ENCODE measurements at places on chromosomes 12 and 14.

DNA sequence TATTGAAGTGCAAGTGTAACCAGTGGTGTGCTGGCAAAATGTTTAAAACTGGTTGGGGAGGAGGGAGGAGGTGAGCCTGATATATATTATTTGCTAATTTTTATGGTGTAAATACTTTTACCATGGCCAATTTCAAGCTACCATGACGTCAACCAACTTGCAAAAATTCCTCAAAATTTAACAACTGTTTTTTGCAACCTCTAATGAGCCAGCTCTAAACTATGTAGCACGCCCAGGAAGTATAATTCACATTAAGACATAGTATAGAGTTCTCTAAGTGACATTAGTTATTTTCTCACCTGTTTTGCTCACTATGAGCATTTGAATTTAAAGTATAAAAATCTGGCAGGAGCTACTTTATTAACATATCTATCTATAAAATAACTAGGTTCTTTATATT, 41.4 kb downstream of the ATL1 start:
- DNase-seq = no peak

GRCh38 chr12:20525064-20525610, 156.8 kb downstream of the PDE3A start:
- DNase-seq = no peak

DNA sequence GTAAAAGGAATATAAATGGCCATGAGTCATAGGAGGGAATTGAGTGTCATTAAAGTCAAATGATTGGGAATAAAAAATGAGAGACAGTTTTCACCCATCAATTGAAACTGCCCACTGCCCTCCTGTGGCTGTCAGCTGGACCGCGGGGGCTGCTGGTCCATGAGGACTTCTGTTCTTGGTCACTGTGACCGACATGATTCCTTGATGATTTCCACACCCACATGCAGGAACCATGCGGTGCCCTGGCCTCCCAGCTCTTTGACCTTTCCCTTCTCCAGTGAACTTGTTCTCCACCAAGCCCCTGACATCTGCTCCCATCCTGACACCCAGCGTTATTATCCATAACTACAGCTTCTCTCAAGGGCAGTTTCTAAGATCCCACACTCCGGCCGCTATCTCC, 48.4 kb downstream of the C12orf75 start:
- no peak for DNase-seq

DNA sequence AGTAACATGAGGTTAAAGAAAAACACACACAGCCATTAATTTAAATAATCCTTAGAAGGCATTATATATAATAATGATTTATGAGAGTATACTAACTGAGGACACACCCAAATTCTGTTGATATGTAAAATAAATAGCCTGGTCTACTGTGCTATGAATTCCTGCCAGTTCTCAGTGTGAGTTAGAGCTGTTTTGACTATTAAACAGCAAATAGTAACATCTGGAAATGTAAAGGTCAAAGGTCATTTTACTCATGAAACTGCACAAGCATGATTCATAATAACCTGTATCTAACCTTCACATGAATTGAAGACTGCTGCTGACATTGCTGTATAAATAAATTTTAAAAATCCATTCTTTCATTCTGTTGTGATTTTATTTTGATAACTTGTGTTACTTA, 966.7 kb downstream of the SLC6A15 start:
- peak; percentile 6 for DNase-seq

DNA sequence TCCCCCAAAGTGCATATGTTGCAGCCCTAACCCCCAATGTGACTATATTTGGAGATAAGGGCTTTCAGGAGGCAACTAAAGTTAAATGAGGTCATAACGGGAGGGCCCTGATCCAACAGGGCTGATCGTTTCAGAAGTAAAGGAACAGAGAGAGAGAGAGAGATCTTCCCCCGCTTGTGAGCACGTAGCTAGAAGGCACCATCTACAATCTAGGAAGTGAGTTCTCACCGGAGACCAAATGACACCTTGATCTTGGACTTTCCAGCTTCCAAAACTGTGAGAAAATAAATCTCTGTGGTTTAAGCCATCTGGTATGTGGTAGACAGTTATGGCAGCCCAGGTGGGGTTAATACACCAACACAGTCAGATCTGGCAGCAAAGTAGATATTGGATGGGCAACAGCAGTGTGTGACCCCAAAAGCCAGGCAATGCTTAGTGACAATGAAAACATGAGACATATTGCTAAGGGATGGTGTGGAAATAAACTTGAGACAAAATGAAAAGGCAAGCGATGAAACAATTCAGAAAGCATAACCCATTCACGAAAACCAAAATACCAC, 147.2 kb upstream of the GSC start:
- no peak for DNase-seq

DNA sequence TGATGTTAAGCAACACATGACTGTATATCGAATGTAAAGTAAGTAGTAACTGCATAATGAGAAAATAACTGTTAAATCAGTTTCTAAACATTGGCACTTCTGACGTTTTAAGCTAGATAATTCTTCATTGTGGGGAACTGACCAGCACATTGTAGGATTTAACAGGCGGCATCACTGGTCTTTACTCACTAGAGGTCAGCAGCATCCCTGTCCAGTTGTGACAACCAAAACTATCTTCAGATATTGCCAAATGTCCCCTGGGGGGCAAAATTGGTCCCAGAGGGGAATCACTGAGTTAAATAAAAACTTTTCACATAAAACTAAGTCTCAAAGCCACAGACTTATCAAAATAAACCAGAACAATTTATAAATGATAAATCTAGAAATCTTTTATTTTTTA, 65.3 kb downstream of the BLTP3B start:
- DNase-seq = no peak

GRCh38 chr12:76177821-76178220, 93.3 kb upstream of the NAP1L1 start:
- no peak for DNase-seq

DNA sequence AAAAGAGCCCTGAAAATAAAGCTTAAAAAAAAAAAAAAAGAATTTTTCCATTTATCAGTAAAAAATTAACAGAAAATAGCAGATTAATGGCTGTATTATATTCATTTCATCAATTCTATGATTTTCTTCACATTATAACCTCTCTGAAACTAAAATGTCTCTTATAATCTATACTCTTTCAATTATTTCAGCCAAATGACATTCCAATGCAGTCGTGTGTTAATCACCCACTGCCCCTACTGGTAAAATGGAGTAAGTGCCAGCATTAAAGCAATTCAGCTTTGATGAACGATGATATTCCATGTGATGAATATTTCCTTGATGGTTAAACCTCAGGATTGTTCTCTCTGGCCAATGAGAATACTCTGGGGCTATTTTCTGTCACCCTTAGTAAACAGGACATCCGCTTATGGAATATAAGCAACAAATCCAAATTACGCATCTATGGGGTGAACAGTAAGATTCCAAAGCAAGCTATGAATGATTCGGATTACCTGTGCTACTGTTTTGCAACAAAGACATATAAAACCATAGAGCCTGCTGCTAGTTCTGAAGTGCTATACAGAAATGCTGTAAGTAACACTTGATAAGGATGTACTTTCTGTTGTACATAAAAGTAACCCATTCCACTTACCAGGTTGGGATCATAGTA, 20.3 kb upstream of the SYCP3 start:
- DNase-seq = no peak

DNA sequence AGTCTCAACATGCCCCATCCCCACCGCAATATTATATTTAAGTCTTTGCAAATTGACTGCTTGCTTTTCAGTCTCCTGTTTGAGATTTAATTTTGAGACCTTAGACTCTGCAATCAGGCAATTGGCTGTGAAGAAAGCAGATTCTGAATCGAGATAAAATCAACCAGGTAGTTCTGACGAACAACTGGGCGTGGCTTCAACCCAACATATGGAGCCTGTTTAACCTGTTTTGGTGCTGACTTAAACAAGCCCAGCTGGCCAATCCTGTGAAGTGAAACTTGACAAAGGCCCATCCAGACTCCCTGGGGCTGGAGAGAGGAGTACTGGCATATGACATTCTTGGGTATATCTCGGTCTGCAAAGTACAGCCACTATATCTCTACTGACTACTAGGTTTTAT, 9.8 kb upstream of the CIPC start:
- peak; percentile 100 for DNase-seq

- no peak for DNase-seq
These were observed 36.3 kb downstream of the PRKAB1 start for GRCh38 chr12:119704065-119704747.

GRCh38 chr12:11795913-11796459, 146.5 kb downstream of the ETV6 start:
- peak; percentile 32 for DNase-seq

DNA sequence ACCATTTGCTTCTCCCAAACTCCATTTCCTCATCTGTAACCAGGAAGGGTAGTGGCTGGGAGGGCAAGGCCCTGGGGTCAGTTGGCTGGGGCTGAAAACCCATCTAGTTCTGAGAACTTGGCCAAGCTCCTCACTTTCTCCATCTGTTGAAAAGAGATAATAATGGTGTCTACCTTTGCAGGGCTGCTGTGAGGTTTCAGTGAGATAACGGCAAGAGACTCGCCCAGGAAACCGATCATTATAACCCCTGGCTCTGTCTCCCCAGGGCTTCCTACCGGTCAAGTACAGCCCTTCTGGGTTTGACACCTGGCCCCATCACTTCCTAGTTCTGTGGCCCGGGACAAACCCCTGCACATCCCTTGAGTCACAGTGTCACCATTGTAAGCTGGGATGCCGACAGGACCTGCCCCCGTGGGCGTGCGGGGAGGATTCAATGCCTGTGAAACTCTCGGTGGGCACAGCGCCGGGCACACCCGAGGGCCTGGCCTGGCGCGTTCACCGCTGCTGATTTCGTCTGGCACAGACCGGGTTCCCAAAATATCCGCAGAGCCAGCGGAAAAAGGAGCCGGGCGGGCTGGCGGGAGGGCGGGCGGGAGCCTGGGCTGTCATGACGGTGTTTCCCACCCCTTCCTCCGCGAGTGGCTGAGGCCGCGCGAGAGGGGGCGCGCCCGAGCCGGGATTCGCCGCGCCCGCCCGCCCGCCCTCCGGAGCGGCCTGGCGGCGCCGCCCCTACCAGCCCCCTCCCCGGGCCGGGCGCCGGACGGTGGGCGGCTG, 4.4 kb downstream of the KMT5A start:
- no peak for DNase-seq

- no peak for DNase-seq
These were observed 373.2 kb downstream of the ATP23 start for GRCh38 chr12:58314610-58315009.

DNA sequence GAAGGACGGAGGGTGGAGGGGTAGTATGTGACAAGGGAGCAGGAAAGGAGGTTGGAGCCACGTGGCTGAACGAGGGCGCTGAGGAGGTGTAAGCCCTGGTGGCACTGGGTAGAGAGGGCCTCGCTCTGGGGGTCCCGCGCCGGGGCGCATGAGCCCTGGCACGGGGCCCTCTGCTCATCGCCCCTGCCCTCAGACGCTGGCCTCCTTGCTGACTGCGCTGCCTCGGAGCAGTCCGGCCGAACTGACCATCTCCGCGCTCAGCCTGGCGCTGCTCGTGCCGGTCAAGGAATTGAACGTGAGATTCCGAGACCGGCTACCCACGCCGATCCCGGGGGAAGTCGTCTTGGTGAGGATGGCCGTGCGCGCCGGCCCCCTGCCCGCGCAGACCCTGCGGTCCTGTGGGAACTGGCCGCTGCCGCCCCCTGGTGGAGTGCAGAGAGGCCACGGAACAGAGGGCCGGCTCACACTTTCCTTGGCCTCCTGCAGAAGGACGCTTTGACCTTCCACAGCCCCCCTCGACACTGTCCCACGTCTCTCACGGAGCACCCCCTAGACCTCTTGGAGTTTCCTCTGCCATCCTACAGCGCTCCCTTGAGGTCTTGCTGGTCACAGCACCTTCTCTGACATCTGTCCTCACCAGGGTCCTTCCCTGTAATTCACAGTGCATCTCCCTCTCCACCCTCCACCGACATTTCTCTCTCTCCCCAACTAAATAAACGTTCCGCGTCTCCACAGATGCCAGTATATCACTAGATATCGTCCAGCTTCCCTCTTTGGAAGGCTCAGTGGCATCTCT, 10.5 kb downstream of the ARHGEF25 start:
- no peak for DNase-seq

- no peak for DNase-seq
These were observed 79.2 kb downstream of the TBC1D30 start for GRCh38 chr12:64903479-64904152.

DNA sequence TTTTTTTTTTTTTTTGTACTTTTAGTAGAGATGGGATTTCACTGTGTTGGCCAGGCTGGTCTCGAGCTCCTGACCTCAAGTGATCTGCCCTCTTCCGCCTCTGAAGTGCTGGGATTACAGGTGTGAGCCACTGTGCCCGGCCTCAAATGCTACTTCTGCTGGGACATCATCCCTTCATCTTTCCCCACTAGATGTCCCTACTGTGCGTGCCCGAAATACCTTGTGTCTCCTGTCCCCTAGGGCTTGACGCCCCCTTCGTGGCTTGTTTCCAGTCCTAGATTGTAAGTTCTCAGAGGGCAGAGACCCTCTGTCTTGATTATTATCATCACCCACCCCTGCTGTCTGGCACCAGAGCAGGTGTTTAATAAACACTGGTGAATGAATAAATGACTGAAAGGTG, 14.9 kb downstream of the CCDC63 start:
- DNase-seq = no peak

GRCh38 chr14:97655169-97655948, 858.2 kb downstream of the VRK1 start:
- no peak for DNase-seq

- DNase-seq = no peak
These were observed 44.7 kb upstream of the ATP23 start for GRCh38 chr12:57896434-57897201.

- no peak for DNase-seq
These were observed 68.1 kb downstream of the ETV6 start for GRCh38 chr12:11717519-11717961.

- DNase-seq = no peak
These were observed 180.3 kb downstream of the EMP1 start for GRCh38 chr12:13376610-13377373.

DNA sequence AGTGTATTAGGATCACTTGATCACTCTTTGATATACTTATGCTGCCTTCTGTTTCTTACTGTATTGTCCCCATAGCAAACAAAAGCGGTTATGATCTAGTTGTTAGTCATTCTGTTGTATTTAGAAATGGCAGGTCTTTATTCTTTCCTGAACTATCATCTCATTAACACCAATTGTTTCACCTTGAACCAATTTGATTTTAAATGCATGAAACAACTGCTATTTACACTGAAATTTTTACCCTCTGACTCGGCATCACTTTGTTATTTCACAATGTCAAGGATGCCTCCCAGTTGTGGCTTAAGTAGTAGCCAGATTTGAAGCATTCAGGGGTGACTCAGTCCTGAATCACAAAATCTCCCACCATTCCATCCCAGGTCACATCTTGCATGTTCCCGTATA, 303.5 kb downstream of the EGLN3 start:
- DNase-seq = no peak

- DNase-seq = no peak
These were observed 39.7 kb upstream of the BDKRB2 start for GRCh38 chr14:96164861-96165490.

DNA sequence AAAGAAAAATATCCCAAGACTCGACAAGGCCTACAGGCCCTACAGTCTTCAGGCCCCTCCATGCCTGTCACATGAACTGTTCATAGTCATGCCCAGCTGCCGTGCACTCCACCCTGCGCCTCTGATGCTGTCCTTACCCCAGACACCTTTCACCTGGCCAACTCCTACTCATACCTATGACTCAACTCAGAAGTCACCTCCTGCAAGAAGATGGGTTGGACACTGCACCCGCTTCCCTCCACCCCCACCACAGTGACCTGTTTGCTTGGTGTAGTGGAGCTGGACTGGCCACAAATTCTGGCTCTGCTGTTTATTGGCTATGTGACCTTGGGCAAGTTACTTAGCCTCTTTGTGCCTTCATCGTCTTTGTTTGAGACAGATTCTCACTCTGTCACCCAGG, 56.2 kb downstream of the PHETA1 start:
- no peak for DNase-seq
